ENCODE measurements at places on chromosomes 12 and 14.

GRCh38 chr12:109278912-109279311 is 30.2 kb downstream of the FOXN4 start:
- no peak for DNase-seq

GRCh38 chr12:49388682-49389386 is 21.6 kb downstream of the SPATS2 start:
- no peak for DNase-seq

DNA sequence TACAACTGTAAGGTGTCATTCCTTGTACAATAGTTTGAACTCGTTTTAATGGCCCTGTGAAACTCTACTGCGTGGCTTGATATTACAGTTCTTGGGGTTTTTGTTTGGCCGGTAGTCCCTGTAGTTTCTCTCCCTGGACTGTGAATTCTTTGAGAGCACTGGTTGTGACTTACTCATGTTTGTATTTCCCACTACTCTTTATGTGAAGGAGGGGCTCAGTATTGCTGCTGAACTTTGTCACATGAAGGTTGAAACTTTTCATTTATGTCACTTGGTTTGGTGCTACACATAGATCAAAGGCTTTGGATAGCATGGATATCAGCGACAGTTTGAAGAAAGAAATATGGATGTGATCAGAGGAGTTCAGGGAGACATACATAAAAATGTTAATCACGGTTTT is 1.5 kb upstream of the POU6F1 start:
- no peak for DNase-seq

- no peak for DNase-seq
Measured at GRCh38 chr12:54221402-54221984, 32.7 kb upstream of the SMUG1 start.

DNA sequence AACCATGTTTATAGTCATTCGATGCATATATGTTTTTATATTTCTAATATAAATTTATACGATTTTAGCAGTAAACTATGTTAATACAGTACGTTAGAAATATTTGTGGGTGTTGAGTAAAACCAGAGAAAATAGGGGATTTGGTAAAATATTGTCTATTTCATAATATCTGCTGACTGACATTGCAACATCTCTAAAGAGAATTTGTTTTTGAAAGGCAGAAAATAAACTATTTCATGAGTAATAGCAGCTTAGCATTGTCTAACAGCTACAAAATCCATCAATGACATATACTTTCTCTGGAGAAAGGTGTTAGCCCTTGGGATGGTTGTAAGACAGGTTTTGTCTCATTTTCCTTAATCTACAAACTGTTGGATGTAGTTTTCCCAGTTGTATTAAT is 144.9 kb downstream of the PDE3A start:
- no peak for DNase-seq

- no peak for DNase-seq
Measured at GRCh38 chr14:34593740-34594375, 36.1 kb downstream of the SNX6 start.

GRCh38 chr12:81683881-81684280 is 75.3 kb downstream of the PPFIA2 start:
- no peak for DNase-seq

DNA sequence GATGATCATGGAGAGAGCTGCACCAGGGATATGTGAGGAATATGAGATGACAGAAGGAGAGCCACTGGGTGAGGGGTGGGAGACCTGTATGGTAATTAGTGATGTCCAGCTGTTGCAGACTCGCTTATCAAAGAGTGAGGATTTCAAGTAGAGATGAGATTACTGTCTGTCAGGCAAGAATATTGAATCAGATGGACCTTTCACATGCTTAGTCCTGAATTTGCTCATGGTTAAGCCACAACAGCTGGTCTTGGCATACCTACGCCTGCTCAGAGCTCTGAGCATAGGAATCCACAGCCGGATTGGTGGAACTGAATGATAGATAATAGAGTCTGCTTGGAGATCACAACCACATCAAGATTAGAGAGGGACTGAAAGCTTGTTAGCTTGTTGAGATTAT is 115.2 kb upstream of the ARHGAP5 start:
- DNase-seq = no peak

DNA sequence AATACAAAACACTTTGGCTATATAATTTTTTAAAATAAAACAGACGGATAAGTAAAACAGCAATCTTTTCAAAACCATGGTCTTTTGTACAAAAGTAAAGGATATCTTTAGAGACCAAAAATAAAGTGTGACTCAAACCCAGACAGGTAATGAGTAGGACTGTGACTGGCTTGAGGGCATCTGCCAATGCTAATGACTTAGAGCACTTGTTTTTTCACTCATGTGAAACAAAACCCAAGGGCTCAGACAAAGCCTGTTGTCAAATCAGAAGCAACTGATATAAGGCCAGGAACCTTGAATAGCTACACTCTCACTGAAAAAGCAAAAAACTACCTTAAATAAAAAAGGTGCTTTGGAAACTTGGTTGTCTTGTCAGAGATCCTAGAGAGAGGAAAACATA is 357.4 kb downstream of the TMEM117 start:
- DNase-seq = peak; percentile 2

DNA sequence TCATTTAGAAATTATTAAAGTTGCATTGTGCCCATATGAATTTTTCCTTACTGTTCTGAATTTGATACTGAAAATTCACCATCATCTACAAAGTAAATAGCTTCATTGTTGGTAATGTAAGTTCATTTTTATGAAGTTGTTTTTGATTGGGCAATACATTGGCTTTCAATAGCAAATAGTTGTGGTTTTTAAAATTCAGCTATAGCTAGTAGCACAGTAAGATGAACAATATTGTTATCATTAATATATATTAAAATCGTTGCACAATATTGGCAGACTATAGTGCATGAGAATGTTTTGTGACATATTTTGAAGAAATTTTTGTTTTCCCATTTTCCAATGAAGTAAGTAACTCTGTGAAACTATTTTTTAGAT is 575.0 kb downstream of the PRKD1 start:
- DNase-seq = no peak

DNA sequence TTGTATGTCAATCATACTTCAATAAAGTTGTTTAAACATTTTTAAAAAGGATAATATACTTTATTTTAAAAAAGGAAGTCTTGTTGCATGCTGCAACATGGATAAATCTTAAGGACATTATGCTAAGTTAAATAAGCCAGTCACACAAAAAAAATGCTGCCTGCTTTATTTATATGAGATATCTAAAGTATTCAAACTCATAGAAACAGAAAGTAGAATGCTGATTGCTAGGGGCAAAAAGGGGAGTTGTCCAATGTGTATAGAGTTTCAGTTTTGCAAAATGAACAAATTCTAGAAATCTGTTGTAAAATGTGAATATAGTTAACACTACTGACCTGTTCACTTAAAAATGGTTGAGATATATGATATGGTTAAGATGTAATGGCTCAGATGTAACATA is 8.7 kb downstream of the KLRC4 start:
- no peak for DNase-seq

- DNase-seq = no peak
Measured at GRCh38 chr14:21455592-21455911, 371 bp downstream of the CHD8 start.

GRCh38 chr12:111351026-111351425 is 17.9 kb downstream of the PHETA1 start:
- DNase-seq = no peak

DNA sequence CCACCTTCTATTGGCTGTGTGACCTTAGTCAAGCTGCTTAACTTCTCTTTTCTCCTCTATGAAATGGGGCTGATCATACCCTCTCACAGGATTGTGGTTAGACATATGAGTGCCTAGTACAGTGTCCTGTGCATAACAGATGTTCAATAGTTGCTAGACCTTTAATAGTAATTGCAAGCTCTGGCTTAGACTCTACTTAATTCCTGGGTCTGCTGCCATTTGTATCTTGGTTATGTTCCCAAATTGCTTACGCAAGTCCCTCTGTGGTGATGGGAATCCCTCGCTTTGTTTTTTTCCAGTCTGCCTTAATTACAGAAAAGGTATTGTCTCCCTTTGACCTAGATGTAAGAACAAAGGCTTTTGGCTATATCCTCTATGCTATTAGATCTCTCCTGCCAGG is 15.1 kb downstream of the SUDS3 start:
- DNase-seq = no peak

- no peak for DNase-seq
Measured at GRCh38 chr12:50061171-50061570, 3.8 kb downstream of the ASIC1 start.

DNA sequence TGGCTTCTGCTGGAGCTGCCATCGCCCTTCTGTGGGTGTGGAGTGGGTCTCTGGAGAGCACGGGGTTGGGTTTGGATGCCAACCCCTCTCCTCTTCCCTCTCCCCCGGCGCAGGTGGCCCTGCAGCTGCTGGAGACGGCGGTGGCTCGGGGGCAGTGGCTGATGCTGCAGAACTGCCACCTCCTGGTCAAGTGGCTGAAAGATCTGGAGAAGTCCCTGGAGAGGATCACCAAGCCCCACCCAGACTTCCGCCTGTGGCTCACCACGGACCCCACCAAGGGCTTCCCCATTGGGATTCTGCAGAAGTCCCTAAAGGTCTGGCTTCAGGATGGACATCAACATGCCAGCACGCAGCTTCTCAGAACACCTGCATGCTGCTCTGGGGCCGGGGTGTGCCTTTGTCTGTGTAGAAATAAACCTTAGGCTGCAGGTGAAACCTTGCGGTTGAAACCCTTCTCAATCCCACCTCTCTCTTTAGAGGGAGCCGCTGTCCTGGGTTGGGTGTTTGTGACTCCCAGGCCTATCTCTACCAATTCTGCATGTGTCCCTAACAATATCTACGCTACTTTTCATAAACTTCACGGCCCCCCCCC is 44.3 kb downstream of the CCDC92 start:
- no peak for DNase-seq

DNA sequence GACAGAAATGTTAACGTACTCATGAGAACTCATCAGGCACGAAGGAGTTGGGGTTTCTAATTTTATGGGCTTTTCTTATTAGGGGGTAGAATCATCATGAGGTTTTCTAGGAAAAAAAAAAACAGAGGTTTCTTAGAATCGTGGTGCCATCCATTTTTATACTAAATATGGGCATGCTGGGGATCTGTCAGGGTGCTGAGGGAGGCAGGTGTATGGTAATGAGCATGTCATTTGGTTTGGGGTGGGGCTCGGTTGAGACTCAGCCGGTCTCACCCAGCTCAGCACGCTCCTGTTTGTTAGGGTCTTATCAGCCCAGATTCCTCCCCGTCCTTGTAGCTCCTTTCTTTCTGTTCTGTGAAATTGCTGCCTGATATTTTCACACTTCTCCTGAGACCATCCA is 98.2 kb downstream of the DICER1 start:
- DNase-seq = no peak

GRCh38 chr12:114253976-114254778 is 151.8 kb downstream of the TBX5 start:
- DNase-seq = no peak
